H4 (cell line): ENCODE measurements at places on chromosomes 3 and 15. TPM values are rescaled to one million over a fixed set of nuclear protein-coding genes. Genes with fewer than 3 reads are reported as not detected.

The DISP2 gene
- total RNA-seq, result 0.14 and 0.27 TPM in 2 replicates

The SEMA3G gene
- 0.29 TPM in 1 of 2 replicates, not detected in the other for total RNA-seq

DNA sequence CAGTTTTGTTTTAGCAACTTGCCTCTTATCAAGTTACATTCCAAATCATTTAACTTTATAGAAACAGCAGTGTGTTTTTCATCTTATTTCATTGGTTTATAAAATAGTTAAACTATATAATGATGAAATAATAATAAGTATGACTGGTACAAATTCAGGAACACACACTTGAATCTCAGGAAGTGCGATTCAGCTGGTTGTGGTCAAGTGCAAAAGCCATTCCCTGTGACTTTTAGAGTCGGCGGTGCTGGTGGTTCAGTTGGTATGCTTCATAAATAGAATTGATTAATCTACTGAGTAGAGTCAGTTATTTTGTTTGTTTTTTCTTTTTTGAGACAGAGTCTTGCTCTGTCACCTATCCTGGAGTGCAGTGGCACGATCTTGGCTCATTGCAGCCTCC lies 22.7 kb downstream of the SACM1L start:
- no peak for DNase-seq

- no peak for DNase-seq
Measured at GRCh38 chr3:148828136-148828690, 602 bp downstream of the CPB1 start.
